ENCODE measurements at places on chromosomes 5 and 9.
A peak's percentile ranks its signal among the peaks of the same experiment; 100 is the strongest.

GRCh38 chr5:91182763-91183162 lies 200.4 kb downstream of the ARRDC3 start:
- DNase-seq: no peak

- no peak for DNase-seq
Observed at GRCh38 chr5:42840269-42840668, 28.6 kb upstream of the SELENOP start.

GRCh38 chr9:121026260-121026691 lies 23.8 kb downstream of the C5 start:
- no peak for DNase-seq

GRCh38 chr5:136145030-136145429 lies 12.4 kb downstream of the SMAD5 start:
- no peak for DNase-seq

DNA sequence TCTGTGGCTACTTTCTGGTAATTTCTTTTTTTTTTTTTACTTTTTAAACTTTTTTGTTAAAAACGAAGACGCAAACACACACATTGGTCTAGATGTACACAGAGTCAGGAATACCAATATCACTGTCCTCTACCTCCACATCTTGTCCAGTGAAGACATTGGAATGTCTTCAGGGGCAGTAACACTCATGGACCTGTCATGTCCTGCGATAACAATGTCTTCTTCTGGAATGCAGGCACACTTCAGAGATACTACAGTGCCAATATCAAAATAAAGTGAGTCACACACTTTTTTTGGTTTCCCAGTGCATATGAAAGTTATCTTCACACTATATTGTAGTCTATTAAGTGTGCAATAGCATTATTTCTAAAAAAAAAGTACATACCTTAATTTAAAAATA lies 175.9 kb downstream of the ARRDC3 start:
- no peak for DNase-seq

- no peak for DNase-seq
Observed at GRCh38 chr5:66615136-66615535, 18.9 kb downstream of the MAST4 start.

- DNase-seq: no peak
Observed at GRCh38 chr9:114055061-114055460, 23.0 kb downstream of the AMBP start.

DNA sequence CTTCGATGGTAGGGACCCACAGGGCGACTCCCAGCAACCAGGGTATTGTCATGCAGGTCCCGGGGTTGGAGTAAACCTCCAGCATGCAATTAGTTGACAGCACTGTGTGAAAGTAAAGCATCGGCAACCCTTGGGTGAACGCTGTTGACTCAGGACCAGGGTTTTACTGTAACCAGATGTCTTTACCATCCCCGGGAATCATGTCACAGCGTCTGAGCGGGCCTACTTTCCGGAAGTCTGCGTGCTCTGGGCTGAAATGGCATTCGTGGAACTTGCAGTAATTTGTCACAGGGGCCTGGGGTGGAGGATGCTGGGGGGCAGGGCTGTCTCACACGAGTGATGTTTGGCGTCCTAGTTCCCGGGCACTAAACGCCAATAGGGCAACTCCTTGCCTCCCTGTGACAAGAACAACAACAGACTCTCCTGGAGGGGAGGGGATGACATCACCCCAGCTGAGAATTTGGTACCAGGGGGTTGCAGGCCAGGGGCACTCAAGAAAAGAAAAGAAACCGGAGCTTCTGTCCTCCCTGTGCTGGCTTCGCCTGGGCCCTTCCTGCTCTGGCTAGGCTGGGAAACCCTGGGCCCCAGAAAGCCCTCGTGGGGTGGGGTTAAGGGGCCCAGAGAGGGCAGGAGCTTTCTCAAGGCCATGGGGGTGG lies 10.1 kb upstream of the UBAC1 start:
- DNase-seq: no peak

- DNase-seq: no peak
Observed at GRCh38 chr5:133723126-133723525, 110.8 kb upstream of the FSTL4 start.

GRCh38 chr5:137291436-137291835 lies 207.7 kb downstream of the SPOCK1 start:
- no peak for DNase-seq

- DNase-seq: no peak
Observed at GRCh38 chr5:27778121-27778520, 739.7 kb upstream of the CDH9 start.

DNA sequence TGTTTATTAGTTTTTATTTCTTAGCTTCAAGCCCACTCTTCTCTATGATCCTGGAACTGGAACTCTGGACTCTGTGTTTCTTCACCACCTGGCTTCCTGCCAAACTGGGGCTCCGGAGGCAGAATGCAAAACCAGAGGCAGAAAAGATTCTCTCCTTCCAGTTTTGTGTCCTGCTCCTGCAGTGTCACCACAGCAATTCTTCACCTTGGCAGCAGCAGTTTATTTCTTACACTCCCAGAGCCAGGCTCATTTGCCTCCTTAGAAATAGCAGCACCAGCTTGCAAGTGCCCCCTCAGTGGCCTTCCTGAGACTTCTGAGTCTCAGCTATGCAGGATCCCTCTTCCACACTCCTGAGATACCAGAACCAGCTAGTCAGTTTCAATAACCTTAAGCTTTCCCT lies 26.7 kb upstream of the CAMK4 start:
- DNase-seq: no peak

- peak; percentile 32 for DNase-seq
Observed at GRCh38 chr9:36995927-36996705, 38.0 kb downstream of the PAX5 start.

DNA sequence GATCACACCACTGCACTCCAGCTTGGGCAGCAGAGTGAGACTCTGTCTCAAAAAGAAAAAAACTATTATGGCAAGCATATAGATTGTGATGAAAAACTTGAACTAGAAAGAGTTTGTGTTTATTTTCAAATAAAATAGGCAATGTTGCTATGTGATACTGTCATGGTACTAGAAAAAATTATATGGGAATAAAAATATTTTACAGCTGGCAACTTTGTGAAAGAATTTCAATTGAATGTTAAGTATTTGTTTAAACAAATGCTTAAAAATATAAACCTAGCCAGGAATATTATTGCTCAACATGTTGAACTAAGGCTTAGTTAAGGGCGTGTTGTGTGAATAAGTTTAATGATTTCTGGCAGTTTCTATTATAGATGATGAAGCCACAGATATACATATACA lies 31.7 kb downstream of the HSDL2 start:
- DNase-seq: no peak

DNA sequence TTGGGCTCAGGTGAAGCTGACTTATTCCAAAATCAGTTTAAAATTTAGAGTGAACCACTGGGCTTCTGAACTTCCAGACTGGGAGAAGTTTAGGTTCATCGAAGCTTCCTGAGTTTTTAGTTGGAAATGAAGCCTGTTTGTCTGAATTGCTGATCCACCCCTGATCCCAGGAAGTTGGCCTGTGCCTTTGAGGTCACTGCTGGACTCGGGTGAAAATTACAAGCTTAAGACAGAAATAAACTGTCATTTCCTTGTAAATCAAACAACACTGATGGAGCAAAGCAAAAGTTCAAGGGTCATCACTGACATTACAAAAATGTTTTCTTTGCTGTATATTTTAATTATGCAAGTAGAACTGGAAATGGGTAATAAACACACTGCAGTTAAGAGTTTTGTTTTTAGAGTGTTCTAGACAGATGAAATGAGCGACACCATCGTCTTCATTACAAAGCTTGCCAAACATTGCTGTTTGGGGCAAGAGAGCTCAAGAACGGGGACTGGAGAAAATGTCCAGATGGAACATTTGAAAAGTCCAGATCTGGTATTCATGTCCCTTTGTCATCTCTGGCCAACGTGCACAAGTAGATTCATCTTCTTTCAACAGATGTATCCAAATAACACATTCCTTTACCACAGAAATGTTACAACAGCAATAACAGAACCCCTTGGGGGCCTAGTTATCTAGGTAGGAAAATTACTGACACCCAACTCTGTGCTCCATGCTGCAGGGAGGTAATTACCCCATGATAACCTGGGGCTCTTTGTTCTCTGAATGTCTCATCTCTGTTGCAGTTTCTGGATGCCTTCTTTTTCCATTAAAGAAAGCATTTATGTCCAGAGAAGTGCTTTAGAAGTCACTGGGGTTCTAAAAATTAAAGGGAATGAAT lies 142.4 kb upstream of the ERCC6L2 start:
- DNase-seq: no peak

- DNase-seq: no peak
Observed at GRCh38 chr5:39440192-39440957, 15.6 kb upstream of the DAB2 start.

DNA sequence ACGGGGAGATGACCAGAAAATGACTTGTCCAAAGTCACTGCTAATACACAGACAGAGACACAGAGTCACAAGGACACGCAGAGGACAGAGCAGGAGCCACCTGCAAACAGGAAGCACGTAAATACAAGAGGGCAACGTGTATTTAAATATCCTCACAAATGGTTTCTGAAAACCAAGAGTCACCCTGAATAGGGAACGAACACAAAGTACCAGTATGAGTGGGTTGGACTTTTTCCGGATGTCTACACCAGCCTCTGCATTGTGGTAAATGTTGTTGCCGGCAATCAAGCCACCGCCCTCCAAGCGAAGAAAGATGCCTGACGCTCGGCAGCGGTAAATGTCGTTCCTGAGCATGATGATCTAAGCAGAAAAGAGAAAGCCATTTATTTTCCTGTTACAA lies 44.5 kb downstream of the FBXO10 start:
- DNase-seq: no peak

GRCh38 chr9:124471761-124472160 lies 21.5 kb downstream of the ADGRD2 start:
- DNase-seq: no peak

- DNase-seq: no peak
Observed at GRCh38 chr9:114003758-114004157, 74.3 kb downstream of the AMBP start.

DNA sequence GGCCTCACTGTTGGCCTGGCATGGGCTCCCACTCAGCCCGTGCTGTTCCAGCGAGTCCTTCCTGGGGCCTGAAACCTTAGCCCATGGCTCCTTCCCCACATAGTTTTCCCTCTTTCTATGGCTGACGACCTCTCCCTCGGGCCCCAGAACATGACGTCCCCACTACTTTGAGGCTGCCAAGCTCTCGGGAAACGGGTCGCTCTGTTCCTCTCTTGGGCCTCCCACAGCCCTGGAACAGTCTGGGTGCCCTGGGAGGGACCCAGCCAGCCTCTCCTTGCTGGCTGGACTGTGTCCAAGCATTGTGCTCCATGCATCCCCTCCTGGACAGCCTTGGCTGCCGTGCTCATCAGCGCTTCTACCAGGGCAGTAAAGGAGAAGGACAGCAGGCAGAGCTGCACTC lies 118.3 kb downstream of the SYK start:
- no peak for DNase-seq

- no peak for DNase-seq
Observed at GRCh38 chr9:80797831-80798688, 891.3 kb downstream of the TLE1 start.

DNA sequence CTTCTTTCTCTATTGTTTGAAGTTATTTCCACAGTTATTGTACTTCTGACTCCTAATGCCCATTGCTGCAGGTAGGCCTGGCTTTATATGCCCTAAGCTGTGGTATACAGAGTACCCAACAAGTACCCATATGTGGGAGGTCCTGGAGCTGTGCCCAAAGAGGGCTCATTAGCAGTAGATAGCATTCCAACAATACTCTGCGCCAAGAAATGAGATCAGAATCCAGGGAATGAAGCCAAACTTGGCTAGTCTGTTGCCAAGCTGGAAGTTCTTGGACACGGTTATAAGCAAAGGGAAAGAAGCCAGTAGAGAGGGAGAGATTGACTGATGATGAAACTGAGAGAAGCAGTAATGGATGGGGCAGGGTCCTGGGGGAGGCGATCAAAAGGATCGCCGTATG lies 29.7 kb upstream of the FAM169A start:
- no peak for DNase-seq

- DNase-seq: peak; percentile 74
Observed at GRCh38 chr5:179763215-179763945, 30.4 kb upstream of the LTC4S start.

DNA sequence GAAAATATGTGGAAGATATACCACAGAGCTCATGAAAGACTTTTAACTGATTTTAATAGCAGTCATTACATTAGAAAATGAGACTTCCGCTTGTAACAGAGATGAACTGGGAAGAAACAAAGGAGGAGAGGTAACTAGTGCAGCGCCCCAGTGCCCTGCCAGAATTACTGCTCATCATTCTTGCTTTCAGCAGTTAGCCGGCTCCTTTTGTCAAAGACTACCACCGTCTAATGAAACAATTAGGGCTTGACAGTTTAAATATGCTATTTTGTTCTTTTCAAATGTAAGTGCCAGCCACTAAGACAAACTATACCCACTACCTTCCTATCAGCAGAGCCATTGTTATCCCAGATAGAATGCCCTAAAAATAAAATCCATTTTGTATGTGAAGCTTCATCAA lies 328.4 kb downstream of the EFNA5 start:
- no peak for DNase-seq

- DNase-seq: peak; percentile 29
Observed at GRCh38 chr9:15485836-15486666, 24.7 kb downstream of the PSIP1 start.

DNA sequence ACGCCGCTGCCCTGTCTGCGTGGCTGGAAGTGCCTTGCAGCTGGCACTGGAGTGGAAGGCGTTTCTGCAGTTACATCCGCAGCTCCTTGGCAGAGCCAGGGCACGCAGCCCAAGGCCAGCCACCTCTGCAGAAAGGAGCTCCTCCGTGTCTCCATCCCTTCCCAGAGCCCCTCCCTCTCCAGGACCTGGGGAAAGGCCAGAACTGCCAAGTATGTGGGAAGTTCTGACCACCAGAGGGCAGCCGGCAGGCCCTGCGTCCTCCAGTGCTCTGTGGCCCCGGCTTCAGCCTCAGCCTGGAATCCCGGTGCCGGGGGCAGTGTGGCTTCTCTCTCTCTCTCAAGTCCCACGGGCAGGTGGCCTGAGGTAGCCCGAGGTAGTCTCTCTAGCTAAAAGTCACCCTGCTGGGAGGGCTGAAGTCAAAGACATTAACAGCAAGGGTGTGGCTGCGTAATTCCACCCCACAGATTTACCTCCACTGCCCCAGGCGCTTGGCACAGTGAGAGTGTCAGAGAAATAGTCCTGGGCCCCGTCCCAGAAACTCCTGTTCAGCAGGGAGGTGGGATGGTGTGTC lies 101.7 kb upstream of the FCN2 start:
- no peak for DNase-seq

DNA sequence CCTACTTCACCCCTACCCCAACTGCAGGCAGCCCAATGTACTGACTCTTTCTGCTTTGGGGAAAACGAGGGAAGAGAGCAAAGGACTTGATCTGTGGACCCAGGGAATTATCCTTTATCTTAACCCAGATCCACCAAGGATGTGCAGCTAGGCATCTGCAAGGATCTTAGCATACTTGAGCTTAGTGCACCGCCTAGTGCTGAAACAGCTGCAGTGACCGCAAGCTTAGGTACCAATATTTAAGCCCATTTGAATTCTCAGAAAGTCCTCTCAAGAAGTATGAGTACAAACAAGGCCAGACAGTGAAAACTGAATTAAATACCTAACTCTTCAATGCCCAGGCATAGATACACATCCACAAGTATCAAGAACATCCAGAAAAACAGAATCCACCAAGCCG lies 576.7 kb upstream of the ADAMTS16 start:
- no peak for DNase-seq

GRCh38 chr9:3200331-3200774 lies 325.4 kb downstream of the RFX3 start:
- no peak for DNase-seq

GRCh38 chr9:94951324-94952135 lies 225.0 kb downstream of the AOPEP start:
- no peak for DNase-seq
